ENCODE measurements at places on chromosomes 16 and 17.

DNA sequence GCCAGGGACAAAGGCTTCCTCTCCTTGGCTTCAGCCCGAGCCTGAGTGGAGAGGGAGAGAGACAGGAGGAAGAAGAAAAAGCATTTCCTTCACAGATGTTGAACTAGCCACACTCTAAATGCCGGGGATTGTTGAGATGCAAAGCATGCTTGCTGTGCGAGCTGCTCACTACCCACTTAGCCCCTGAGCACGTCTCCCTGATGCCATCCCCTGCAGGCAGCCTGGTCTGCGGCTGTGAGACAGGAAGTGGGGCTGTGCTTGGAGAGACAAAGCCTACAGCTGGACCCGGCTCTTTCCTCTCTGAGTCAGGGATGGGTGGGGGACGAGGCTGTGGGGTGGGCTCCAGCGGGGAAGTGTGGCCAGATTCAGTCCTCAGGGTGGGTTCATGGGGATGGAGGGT is 13.7 kb downstream of the WNT9B start:
- no peak for DNase-seq

- DNase-seq, result no peak
Observed at GRCh38 chr16:12113523-12114345, 137.2 kb downstream of the SNX29 start.

DNA sequence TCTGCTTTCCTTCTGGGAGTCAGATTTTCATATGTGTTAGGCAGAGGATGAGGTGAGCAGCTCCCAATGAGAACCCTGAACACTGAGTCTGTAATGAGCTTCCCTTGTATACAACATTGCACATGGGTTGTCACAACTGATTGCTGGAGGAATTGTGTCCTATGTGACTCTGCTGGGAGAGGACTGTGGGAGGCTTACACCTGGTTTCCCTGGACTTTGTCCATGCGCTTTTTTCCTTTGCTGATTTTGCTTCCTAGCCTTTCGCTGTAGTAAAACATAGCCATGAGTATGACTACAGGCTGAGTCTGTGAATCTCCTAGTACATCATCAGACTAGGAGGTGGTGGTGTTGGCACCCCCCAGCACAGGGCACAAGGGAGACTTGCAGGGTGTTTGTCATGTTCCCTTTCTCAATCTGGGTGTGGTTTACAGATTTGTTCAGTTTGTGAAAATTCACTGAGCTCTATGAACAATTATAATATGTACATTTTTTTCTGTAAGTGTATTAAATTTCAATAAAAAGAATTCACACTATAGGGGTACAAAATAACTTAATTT is 1.7 kb upstream of the PLK1 start:
- no peak for DNase-seq

DNA sequence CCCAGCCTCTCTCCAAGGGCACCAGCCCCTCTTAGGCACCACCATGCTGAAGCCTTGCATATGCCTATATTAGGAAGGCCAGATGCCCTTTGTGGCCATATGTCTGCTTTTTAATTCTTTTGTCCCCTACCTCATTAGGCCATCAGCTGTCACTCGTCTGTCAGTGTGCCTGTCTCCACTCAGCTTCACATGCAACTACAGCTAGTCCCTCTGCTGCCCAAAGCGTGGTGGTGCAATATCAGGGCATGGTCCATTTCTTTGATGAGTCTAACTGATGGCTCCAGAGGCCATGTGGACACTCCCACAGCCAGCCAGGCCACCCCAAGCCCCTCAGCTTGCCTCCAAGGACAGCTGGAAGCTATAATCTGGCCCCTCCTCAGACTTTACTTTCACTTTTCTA is 36.3 kb downstream of the MYO18A start:
- peak; percentile 23 for DNase-seq

- DNase-seq, result no peak
Observed at GRCh38 chr16:22857296-22858025, 43.5 kb downstream of the HS3ST2 start.

DNA sequence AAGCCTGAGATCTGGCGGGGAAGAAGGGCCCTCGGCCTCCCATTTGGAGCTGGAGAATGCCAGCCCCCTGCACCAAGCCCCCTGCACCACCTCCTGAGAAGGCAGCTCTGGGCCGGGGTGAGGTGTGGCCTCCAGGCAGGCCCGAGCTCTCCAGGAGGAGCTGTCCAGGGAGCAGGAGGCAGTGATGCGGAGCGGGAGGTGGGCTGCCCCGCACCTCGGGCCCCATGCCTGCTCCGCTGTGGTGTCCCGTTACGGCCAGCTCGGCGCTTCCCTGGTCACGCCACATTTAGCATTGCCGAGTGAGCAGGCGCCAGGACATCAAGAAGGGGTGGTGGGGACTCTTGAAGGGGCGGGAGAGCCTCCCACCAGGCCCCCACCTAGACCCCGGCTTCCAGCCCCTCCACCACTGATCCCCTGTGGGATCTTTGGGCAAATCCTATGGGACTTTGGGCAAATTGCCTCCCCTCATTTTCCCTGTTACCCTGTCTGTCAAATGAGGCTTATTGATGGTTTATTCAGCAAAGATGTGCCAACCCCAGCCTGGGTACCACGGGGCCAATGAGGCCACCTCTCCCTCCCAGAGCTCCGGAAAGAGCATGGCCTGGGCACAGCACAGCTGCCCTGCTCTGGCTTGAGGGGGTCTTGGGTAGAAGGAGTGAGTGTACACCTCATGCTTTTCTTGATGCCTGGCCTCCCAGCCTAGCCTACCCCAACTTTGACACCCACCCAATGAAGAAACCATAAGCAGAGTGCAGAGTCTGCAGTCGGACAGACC is 15.3 kb downstream of the FOXN1 start:
- DNase-seq, result no peak

- DNase-seq, result peak; percentile 35
Observed at GRCh38 chr16:28549301-28549899, 4.3 kb upstream of the SGF29 start.

- no peak for DNase-seq
Observed at GRCh38 chr16:85565340-85565739, 47.8 kb upstream of the GSE1 start.

DNA sequence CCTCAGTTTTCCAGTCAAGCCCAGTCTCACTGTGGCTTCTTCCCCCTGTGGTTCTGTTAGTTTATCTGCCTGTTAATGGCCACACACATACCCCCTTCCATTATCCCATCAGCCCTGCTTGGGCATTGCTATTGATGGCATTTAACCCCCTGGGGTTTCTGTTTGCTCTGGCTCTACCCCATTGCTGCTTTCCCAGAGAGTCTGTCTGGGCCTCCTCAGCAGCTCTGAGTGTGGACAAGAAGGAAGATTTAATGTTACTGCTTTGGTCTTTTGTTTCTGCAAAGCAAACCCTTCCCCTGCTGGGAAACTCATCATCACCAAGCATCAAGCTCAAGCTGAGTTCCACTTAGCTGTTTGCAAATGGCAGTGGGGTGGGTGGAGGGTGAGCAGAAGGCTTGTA is 162.7 kb downstream of the CCT6B start:
- DNase-seq, result no peak

DNA sequence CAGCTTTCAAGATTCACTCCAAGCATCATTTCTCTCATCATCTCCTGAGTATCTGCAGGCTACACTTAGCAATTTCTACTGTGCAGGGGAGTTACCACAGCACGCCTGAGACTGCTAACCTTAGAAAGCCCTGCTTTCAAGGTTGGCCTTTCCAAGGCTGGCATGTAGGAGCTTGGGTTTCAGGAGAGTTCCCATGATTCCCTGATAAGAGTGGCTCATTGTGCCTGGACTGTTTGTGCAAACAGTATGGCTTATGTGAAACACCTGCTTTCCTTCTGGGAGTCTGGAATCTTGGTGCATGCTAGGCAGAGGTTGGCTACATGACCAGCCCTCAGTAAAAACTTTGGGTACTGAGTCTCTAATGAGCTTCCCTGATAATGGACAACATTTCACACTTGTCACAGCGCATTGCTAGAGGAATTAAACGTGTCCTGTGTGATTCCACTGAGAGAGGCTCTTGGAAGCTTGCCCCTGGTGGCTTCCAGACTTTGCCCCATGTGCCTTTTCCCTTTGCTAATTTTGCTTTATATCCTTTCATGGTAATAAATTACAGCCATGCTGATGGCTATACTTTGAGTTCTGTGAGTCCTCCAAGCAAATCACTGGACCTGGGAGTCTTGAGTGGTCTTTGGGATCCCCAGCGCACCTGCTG is 19.7 kb upstream of the RGS9 start:
- no peak for DNase-seq

- DNase-seq, result no peak
Observed at GRCh38 chr17:72640415-72641165, 451.9 kb downstream of the SLC39A11 start.

GRCh38 chr16:85210423-85211169 is 98.3 kb upstream of the CIBAR2 start:
- no peak for DNase-seq

DNA sequence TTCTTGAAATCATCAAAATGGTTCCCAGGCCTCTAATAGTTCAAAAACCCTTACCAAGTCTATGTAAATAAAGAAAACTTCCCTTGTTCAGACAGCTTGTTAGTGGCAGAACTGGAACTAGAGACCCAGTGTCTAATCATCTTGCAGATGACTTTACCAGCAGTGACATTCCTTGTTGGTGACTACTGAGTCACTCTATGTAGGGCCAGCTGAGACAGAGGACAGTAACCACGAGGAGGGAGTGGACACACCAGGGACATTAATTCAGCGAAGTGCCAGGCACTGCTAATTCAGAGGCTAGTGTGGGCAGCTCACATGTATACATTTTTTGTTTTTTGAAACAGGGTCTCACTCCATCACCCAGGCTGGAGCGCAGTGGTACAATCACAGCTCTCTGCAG is 6.1 kb upstream of the HEATR3 start:
- no peak for DNase-seq

GRCh38 chr17:32625971-32626370 is 139.2 kb downstream of the CDK5R1 start:
- no peak for DNase-seq

- DNase-seq, result no peak
Observed at GRCh38 chr17:70099294-70099693, 24.3 kb downstream of the KCNJ16 start.

- no peak for DNase-seq
Observed at GRCh38 chr17:73291260-73291801, 20.5 kb downstream of the CDC42EP4 start.

- DNase-seq, result no peak
Observed at GRCh38 chr16:87848676-87849345, 20.5 kb downstream of the SLC7A5 start.

DNA sequence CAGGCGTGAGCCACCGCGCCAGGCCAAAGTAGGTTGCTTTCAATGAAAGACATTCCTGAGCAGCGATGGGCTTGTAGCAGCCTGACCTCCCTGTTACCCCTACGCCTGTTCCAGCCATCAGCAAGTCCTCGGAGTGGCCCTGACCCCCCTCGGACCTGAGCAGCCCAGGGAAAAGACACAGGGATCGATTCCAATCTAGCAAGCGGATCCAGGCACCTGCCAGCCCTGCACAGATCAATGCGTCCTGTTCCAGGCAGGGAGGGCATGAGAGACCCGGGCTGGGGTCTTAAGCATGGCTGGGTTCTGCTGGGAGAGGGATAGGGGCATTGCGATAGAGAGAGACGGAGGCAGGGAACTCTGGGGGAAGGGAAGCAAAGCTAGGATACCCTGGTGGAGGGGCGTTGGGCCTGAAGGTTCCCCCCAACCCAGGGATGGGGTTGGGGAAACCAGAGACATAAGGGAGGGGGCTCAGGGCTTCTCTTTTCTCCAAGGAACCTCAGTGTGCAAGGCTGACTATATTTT is 21.9 kb downstream of the SRCIN1 start:
- DNase-seq, result no peak

GRCh38 chr16:68345958-68346635 is 35.3 kb downstream of the PRMT7 start:
- no peak for DNase-seq
